Activated CD4-positive, alpha-beta T cell treated with anti-CD3 and anti-CD28 coated beads, Interleukin-2, amount 10 ng/mL, durations not matched to agents 7 days and 5 days (primary cell): ENCODE measurements at places on chromosomes 1 and 21.

DNA sequence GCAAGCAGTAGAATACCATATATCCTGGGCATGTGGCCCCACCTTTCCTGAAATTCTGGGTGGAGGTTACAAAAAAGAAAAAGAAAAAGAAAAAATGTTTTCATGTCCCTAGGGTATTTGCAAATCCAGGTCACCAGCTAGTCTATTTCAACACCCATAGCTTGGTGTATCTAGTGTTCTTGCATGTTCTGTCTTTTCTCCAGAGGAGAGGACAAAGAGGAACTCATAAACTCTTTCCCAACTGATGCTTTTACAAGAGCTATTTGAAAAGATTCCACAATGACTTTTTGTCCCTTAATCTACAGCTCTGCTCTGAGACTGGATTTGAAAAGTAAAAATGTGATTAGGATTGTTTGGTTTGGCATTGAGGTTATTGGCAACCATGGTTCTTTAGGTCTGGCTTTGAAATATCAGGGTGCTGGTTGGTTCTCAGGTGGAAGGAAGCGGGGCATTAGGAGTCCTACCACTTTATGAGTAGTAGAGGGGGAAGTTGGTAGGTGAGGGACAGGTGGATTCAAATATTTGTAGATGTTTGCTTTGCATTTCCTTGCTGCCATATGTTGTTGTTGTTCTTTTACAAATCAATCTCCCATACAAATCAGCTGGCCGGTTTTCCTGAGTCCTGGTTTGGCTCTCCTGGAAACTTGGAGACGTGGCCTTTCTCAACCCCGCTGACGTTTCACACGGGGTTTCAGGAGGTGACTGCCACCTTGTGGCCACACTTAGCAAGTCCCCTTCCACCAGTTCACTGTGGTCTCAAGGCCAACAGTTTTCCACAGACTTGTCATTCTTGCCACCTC lies 126.7 kb upstream of the KIAA0040 start:
- peak; percentile 74 for DNase-seq

DNA sequence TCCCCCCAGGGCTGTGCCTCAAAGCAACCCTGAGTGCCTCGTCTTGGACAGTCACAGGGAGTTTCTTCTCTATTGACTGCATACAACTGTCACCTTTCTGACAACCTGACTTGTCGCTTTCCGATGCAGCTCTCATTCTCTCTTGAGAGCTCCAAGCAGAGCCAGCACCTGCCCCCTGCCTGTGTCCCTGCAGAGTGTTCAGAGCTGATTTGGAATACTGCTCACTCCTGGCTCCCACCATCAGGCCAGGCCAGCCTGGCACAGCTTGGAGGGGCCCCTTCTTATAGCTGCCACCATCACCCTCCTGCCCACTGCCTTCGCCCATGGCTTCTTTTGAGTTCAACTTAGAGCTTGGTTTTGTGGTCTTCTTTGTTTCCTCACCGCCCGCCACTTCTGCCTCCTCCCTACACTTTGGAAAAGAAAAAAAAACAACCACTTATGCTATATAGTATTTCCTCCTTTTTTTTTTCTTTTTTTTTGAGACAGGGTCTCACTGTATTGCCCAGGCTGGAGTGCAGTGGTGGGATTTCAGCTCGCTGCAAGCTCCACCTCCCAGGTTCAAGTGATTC lies 12.3 kb downstream of the NCF2 start:
- DNase-seq, result no peak

DNA sequence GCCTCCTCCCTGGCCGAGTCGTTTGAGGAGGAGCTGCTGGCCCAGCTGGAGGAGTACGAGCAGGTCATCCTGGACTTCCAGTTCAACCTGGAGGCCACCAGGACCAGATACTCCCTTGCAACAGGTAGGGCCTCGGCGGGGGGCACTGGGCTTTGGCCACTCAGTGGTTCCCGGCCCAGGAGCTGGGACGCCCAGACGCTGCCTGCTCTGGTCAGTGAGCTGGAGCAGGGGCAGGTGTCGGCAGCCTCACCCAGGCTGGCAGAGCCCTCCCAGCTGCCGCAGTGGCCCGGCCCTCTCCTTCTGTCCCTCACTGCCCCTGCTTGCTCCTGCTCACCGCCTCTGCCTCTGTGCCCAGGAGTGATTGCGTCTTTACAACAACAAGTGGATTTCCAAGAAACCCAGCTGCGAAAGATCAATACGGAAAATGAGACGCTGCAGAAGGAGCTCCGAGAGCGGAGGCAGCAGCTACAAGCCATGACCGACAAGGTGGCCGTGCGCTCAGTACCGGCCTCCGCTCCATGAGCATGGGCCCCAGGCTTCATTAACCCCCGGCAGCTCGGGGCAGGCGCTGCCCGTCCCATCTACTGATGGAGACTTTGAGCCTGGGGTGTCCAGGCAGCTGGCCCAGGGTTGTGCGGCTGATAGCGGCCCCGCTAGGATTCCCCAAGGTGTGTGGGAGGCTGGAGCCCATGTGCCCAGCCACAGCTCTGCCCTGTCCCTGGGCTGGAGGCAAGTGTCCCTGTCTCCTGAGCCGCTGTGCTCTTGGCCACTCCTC lies 9.0 kb upstream of the SMIM1 start:
- no peak for DNase-seq

- no peak for DNase-seq
These were observed 127.5 kb downstream of the UCK2 start for GRCh38 chr1:165954940-165955339.

DNA sequence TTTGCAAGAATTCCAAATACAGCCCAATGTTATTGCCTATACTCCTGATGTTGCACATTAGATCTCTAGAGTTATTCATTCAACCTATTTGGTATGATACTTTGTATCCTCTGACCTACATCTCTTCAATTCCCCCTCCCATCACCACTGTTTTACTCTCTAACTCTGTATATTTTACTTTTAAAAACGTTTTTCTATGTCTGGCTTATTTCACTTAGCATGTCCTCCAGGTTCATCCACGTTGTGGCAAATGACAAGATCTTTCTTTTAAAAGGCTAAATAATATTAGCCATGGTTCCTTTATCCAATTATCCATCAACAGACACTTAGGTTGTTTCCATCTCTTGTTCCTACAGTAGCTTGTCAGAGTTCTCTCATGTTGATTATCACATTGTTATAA lies 207.1 kb upstream of the PTGFR start:
- DNase-seq, result no peak

DNA sequence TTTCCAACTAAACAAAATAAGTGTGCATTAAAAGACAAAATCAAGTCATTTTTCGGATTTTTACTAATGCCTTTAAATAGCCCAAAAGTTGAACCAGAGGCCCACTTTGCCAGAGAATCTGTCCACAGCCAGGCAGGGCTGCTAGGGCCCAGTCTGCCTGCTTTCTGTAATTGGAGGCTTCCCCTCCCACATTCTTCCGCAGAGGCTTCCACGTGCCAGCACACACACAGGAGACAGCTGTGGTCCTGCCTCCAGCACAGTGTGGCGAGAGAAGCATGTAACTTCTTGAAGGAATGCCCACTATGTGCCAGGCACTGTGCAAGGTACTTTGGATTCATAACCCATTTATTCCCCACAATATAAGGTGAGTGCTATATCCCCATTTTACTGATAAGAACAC lies 11.3 kb upstream of the PDZK1IP1 start:
- no peak for DNase-seq

DNA sequence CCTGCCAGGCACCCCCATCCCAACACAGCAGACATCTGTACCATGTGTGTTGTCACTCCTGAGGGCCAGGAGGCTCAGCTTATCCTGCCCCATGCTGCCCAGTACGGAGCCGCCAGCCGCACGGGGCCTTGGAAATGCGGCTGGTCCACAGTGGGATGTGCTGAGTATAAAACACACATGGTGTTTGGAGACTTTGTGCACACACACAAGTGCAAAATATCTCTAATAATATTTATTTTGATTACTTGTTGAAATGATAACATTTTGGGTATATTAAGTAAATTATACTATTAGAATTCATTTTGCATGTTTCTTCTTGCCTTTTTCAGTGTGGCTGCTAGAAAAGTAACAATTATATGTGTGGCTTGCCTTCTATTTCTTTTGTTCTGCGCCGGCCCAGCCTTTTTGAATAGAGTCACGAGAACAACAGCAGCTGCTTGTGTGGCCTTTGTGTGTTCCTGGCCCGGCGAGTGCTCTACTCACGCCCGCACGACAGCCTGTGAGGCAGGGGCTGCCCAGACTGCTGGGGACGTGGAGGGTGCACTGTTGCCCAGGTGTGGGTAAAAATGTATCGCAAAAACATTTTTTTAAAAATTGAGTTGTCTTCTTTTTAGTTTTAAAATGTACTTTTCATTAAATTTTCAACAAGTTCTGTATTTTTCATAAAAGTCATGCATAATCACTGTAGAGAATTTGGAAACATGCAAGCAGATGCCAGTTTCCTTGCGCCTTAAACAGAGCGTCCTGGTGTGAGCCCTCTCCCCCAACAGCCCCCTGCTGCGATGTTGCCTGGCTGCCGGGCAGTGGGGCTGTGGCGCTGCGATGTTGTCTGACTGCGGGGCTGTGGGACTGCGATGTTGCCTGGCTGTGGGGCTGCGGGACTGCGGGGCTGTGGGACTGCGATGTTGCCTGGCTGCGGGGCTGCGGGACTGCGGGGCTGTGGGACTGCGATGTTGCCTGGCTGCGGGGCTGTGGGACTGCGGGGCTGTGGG lies 35.5 kb downstream of the COQ8A start:
- no peak for DNase-seq

GRCh38 chr1:93200086-93200620 lies 19.6 kb downstream of the CCDC18 start:
- no peak for DNase-seq

DNA sequence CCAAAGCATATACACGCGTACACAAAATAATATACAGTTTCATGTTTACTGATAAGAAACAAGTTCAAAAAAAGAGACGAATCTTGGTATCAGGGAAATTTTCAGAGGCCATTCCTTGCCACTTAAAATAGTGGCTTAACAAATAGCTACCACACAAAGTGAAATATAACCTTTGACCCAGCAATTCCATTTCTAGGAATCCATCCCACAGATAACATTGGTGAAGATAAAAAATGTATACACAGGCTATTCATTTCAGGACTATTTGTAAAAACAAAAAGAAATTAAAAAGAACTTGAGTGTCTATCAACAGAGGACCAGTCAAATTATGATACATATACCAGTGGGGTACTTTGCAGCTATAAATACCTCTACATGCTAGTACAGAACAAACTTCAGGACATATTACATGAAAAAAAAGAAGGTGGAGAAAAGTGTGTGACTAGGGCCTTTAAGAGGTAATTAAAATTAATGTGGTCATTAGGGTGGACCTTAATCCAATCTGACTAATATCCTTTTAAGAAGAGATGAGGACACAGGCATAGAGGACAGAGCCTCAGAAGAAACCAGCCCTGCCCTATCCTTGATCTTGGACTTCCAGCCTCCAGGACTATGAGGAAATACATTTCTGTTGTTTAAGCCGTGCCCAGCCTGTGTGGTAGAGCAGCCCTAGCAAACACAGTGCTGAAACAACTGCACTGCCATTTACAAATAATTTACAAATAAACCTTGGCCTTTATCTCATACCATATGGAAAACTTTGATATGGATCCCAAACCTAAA lies 7.8 kb downstream of the UBE2G2 start:
- no peak for DNase-seq

DNA sequence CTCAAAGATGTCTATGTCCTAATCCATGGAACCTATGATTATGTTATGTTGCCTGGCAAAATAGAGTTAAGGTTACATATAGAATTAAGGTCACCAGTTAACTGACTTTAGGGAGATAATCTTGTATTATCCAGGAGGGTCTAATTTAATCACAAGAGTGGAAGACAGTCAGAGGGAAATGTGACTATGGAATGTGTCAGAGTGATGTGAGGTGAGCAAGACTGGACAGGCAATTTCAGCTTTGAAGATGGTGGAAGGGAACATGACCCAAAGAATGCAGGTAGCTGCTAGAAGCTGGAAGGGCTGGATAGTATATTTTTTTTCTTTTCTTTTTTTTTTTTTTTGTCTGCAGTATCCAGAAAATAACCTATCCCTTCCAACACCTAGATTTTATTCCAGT lies 241.7 kb upstream of the NEGR1 start:
- DNase-seq, result no peak

GRCh38 chr1:229209816-229210215 lies 61.1 kb upstream of the RAB4A start:
- DNase-seq, result no peak

DNA sequence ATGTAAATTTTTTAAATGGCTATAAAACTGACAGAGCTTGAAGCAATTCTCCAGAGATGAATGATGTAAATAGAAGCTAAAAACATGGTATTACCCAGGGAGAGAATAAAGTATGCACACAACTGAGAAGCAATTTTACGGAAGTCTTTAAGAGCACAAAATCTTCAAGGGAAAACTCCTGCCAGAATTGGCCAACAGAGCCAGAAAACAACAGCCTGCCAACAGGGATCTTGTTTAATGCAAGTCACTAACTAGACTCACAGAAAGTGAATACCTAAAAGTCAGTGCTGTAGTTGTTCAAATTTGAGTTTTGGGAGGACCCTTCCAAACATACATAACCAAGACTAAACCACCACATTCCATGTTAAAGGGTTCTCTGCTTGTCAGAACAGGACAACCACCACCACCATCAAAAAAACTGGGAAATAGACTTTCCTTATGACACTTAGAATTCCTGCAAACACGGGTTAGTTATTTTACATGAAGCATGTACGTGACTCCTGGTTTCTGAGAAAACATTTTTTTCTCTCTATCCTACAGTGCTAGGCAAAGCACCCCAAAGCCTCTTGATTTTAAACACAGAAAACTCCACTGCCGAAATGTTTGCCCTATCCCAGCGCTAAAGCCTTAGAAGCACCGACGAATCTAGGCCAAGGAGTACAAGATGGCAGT lies 1.6 kb downstream of the EPS15 start:
- DNase-seq, result no peak

DNA sequence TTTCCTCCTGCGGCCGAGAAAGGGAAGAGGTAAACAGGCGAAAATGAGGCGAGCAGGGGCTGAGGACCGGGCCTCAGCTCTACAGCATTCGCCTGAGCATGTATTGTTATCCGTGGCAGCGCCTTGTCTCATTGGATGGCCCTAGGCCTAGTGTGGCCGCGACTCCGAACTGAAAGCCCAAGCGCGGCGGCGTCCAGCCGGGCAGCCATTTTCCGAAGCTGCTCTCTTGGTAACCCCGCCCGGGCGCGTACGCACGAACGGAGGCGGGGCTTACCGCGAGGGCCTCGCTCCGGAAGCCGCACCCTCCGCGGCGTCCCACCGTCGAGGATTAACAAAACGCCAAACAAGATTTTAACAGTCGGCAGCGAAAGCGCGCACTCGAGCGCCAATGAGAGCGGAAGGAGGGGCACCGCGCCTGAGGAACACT lies 797 bp upstream of the USP1 start:
- DNase-seq, result no peak

- DNase-seq, result no peak
These were observed 291.0 kb downstream of the CHRM3 start for GRCh38 chr1:239677362-239677761.
